Adrenal gland (tissue), 19 donors: ENCODE measurements at places on chromosomes 2 and 18. TPM values are rescaled to one million over a fixed set of nuclear protein-coding genes. Genes with fewer than 3 reads are reported as not detected.

MOGAT1 gene
- not detected for total RNA-seq

OTX1 gene
- total RNA-seq, result not detected

TMEM169 gene
- 0.47 TPM for total RNA-seq

GMCL1 gene
- total RNA-seq, result 10.2 TPM

RABL2A gene
- 16.4 TPM for total RNA-seq

HOXD12 gene
- total RNA-seq, result not detected

PIEZO2 gene
- total RNA-seq, result 2.2 TPM

DNA sequence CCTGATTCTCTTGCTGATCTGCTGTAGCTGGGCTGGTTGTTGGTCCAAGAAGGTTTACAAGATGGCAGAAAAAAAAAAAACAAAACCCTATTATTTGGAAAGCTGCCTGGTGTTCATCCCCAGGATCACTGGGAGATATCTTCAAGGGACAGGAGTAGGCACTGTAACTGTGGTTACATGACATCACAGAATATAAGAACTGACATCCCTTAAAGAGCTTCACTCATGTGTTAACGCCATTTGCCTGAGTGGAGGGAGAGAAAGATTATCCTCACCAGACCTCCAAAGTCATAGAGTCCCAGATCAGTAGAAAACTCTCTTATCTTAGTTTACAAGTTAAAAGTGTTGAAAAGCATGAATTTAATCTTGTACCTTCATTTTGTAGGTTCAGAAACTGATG lies 95.3 kb upstream of the BZW1 start:
- no peak for DNase-seq

GRCh38 chr2:212994976-212995375 lies 156.4 kb downstream of the IKZF2 start:
- no peak for DNase-seq

DNA sequence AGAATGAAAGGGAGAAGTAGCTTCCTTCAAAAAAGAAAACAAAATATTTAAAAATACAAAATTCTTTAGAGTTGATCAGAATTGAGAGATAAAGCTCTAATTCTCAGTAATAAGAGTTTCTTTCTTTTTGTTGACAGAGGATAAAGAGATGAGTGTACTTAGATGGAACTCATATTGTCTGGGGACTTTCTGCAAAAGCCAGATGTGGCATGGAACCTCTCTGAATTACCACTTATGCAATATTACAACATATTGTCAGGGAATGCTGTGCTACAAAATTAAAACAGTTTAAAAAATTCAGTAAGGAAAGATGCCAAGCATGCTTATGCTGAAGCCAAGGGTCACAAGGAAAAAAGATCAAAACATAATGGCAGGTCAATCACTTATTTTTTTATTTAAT lies 386.6 kb upstream of the LRATD1 start:
- no peak for DNase-seq

GRCh38 chr2:230998882-230999281 lies 3.0 kb downstream of the SPATA3 start:
- DNase-seq, result no peak

- peak; percentile 36 for DNase-seq
Measured at GRCh38 chr2:69565431-69565839, 78.1 kb downstream of the AAK1 start.

DNA sequence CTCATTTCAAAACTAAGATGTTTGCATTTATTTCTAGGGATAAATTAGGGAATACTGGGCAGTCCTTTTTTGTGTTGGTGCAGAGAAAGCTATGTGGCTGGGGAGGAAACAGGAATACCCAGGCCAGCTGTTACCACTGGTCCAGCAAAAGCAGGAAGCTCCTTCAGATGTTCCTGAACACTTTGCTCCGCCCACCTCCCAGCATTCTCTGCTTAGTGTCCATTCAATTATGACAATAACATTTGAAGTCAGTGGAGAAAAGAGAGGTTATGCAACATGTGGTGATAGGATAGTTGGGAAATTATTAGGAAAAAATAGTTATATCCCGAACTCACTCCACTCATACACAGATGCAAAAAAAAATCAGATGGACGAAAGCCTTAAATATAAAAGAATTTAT lies 22.1 kb upstream of the ARPC2 start:
- DNase-seq, result peak; percentile 8

DNA sequence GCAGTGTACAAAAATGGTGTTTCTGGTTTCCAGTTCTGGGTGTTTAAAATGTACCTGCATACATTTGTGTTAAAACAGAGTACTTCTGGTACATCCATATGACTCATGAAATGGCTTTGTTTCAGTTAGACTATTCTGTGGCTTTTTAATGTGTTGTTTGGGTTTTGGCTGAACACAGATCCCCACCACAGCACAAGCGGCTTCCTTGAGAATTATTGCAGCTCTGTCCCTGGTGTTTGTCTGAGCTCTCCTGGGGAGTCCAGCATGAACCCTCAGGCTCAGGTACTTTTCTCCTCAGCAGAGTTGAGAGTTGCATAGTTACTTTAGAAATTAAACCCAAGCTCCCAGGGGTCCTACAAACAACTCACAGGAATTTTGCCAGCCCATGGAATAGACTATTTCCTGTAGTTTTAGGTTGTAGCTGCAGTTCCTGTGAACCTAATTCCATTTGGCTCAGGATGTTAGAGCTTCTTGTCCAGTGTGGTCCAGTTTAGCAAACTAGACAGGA lies 64.8 kb upstream of the EML6 start:
- no peak for DNase-seq

DNA sequence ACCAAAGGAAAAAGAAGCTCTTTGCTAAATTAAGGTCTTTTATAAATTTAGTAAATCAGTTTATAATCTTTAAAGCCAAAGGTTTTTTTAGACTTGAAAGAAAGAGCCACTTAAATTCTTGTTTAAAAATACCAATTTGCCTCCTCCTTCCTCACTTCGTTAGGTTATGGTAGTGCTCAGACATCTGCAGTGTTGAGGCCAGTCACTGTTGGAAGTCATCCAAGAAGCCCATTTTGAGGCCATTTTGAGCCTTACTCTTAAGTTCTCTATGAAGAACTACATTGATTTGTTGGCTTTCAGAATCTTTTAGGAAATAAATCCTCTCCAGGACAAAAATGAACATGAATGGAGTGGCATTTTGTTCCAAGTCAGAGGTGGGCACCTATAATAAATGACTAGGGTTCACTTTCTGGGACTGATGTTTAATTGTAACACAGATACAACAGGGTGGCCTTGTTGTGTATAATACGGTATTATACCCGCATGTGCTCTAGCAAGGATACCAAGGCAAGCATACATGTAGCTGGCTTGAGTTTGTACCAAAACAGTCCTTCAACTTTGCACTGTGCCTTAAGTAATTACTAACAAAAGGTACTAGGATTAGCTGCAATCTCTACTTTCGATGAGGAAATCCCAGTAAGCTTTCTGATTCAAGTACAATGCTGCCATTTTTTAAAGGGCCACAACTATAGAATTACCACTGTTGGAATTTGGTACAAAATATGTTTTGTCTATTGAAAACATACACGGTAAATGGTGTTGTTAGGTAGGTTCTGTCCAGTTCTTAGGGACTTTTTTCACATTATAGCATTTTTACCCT lies 22.8 kb downstream of the SLC66A3 start:
- DNase-seq, result no peak

- peak; percentile 6 for DNase-seq
Measured at GRCh38 chr18:76463358-76463757, 31.7 kb downstream of the ZNF516 start.

- peak; percentile 49 for DNase-seq
Measured at GRCh38 chr18:58148954-58149471, 105.0 kb downstream of the NEDD4L start.

DNA sequence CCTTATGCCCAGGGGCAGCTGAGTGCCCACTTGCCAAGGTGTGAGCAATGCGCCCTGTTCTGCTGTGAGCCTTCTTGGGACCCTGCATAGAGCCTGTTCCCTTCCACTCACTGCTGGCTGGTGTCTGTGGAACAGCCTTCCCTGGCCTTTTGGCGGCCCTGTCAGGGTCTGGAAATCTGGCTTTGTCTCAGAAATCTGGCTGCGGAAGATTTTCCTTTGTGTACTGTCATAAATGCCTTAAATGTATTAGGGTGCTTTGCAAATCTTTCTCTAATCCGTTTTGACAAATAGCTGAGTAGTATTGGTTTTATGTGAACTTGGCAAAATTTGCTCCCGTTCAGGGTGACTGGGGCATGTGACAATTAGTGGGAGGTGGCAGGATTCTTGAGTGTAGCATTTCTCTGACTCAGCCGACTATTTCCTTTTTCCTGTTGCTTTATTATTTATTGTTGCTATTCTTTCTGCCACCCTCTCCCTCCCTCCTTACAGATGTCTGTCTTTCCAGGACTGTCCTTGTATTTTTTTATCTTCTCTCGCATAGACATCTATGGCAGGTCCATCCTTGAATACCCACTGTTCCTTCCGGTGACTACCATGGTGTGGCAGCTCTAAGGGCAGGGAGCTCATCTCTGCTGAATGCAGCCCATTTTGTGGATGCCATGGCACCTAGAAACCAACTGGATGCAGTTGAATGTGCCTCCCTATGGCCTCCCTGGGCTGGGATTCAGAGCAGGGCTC lies 41.8 kb downstream of the LDLRAD4 start:
- DNase-seq, result peak; percentile 69

- DNase-seq, result no peak
Measured at GRCh38 chr18:71336576-71337210, 1047.8 kb downstream of the SOCS6 start.

DNA sequence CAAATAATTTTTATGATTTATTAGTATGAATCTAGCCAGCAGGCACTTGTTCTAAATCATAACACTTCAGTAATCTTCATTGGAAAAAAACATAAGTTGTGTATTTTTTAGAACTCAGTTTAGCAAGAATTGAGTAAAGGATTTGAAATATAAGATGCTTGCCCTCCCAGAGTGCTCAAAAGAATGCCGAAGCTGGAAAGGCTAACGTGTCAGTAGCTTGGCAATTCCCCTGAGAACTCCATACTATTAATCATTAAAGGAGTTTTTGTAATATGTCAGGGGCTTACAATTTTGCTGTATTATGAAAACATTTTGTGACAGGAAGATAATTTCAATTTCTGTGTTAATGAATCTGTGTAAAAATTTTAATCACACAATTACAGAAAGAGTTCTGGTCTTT lies 122.7 kb downstream of the GULP1 start:
- DNase-seq, result no peak

GRCh38 chr18:57014772-57015413 lies 132.0 kb upstream of the BOD1L2 start:
- DNase-seq, result no peak

DNA sequence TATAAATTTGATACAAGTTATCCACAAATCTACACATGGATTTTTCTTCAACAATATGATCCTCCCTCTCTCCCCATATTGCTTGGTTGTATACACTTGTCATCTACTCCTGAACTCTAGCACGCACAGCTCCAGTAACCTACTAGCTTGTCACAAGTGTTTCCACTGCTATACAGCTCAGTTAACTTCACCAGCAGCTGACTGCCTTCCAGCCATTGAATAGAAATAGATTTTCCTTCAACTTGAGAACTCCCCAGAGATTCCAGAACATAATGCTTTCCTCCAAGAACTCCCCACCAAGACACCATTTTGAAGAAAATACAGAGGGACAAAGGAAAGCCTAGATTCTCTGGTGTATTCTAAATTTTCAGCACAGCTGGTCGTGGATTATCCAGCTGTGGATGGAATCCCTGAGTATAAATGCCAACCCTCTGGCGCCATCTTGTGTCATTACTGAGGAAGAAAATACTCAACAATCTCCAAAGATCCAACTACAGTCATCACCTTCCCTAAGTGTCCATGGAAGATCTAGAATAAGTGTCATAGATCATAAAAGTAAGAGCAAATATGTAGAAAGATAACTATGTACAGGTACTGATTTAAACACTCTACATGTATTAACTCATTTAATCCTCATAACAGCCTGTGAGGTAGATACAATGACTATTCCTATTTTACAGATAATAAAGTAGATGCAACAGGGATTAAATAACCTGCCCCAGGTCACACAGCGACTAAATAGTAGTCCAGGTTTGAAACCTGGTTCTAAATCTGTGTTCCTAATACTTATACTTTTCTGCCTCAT lies 156.7 kb downstream of the ARHGAP28 start:
- DNase-seq, result peak; percentile 63

- DNase-seq, result no peak
Measured at GRCh38 chr18:24168496-24168895, 29.6 kb downstream of the CABYR start.

DNA sequence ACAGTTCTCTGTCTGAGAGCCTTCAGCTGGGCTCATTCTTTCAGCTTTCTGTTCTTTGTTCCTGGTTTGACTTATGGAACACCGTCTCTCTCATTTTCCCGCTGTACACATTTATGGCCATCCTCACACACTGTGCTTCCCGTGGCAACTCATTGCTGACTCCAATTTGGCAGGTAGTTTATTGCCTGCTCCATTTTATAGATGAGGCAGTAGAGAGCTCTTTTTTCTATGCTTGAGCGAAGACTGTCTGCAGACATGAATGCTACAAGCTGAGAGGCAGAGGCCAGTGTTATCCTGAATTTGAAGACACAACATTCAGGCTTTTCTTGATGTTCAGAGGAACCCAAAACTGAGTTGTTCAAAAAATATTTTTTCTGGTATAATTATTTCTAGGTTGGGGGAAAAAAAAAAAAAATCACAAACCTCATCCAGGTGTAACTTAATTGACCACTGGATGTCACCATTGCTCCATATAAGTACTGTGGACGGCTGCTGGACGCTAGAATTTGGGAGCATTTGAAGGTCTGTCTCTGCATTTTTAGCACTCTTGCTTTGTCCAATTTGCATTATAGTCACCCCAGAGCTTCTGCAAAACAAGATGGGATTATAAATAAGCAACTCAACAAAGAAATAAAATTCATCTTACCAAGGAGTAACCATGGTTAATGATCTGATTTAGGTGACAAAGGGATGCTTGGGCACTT lies 83.5 kb downstream of the HRH4 start:
- no peak for DNase-seq

GRCh38 chr2:176098366-176099158 lies 1.0 kb upstream of the HOXD12 start:
- no peak for DNase-seq

GRCh38 chr18:35247412-35248249 lies 6.8 kb downstream of the ZNF397 start:
- no peak for DNase-seq

- no peak for DNase-seq
Measured at GRCh38 chr18:47163241-47163640, 12.9 kb downstream of the IER3IP1 start.

GRCh38 chr2:44753552-44754285 lies 187.8 kb upstream of the SIX3 start:
- DNase-seq, result no peak

DNA sequence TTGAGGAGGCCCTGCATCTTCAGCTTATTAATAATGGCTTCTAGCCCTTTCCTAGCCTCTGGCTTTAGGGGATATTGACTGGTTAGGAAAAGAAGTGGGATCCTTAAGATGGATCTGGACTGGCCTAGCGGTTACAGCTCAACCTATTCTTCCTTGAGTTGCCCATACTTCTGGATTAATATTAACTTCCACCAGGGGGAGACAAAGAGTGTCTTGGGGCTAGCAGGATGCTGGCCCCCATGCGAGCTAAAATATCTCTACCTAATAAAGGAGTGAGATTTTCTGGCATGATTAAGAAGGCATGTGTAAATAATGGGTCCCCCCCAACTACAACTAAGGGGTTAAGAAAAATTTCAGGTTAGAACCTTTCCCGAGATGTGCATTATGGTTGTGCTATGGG lies 23.2 kb upstream of the PLA2R1 start:
- DNase-seq, result no peak

- DNase-seq, result no peak
Measured at GRCh38 chr2:133680343-133681049, 112.2 kb upstream of the NCKAP5 start.
